Caki2 (cell line): ENCODE measurements at places on chromosomes 2 and 18.

GRCh38 chr2:125169022-125169763 lies 1144.1 kb downstream of the CNTNAP5 start:
- no peak for DNase-seq

DNA sequence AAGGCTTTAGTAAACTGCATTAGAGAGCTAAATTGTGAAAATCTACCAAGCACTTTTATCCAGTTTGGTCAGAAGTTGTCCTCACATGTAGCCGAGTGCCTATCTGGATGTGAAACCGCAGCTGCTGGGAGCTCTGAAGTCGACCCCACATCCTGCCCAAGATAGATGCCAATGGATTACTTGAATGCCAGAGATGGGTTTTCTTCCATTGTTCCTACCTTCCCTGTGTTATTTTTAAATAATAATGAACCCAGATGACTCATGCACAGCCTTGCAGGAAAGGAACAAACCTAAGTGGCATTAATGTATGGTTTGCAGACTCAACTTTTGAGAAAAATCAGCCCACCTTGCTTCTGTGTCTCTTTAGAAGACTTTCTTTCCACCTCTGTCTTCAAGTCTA lies 408.5 kb downstream of the FBXO15 start:
- no peak for DNase-seq

- peak; percentile 54 for DNase-seq
These were observed 11.3 kb downstream of the STK17B start for GRCh38 chr2:196160101-196160500.

DNA sequence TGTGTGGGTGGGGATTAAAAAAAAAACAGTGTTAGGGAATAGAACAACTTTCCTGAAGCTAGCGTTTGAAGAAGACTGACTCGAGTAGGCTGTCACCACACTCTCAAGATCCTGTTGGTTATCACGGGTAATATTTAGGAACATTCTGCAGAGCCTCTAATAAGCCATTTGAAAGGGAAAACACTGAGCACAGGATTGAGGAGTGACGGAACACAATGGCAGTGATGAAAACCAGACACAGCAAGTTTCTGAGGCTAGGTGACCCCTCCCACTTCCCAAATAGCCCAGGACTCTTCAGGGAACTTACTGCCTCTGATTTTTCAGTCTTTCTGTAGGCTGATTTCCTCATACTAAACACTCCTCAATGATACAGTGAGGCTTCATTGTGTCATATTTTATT lies 88.2 kb upstream of the TMEM200C start:
- no peak for DNase-seq

- no peak for DNase-seq
These were observed 210.9 kb downstream of the CD226 start for GRCh38 chr18:69736730-69737129.

GRCh38 chr2:14909795-14910194 lies 277.3 kb downstream of the LRATD1 start:
- no peak for DNase-seq

GRCh38 chr2:104656571-104657163 lies 197.2 kb upstream of the POU3F3 start:
- no peak for DNase-seq

DNA sequence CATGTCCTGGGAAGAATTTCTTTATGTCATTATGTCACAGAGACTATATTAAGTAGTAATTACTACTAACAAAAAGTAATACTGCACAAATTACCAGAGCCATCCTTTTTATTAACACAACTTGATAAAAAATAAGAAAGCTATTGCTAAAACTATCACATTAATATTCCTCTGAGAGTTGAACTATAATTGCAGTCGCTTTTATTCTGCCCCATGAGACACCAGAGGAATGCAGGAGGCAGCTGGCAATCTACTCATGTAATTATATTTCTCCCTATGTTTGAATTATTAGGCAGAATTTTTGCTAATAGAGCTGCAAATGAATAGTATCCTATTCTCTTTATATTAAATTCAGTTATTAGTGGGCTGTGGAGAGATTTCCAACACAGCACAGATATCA lies 220.7 kb downstream of the LRRTM4 start:
- DNase-seq, result no peak

DNA sequence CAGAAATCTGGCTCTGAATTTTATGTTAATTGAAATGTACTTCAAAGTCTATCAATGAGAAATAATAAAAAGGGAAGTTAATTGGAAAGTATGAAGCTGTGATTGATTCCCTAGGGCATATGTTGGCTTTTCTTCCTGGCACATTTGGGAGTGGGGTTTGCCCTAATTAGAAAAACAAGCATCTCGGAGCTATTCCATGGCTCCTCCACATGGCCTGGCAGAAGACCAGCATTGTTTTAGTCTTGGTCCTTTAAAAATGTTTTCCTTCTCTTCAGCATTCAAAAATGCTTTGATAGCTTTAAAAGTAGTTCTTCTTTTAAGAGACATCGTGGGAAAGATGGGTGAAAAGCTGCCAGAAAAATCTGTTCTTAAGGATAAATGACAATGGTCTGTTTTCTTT lies 445.5 kb upstream of the PKDCC start:
- no peak for DNase-seq

DNA sequence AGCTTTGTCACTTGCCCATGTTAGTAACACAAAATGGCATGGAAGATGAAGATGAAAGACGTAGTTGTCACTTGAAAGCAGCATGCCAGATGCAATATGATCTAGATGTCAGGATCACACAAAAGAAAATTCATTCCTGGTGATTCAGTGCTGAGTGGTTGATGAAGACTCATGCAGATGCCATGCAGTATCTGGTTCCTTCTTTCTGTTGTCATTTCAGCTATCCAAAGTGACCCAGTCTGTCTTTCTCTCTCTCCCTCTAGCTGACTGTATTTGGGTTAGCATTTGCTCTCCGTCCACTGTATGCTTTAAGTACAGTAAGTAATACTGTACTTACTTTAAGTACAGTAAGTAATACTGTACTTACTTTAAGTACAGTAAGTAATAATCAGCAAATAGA lies 50.4 kb downstream of the TTN start:
- no peak for DNase-seq

DNA sequence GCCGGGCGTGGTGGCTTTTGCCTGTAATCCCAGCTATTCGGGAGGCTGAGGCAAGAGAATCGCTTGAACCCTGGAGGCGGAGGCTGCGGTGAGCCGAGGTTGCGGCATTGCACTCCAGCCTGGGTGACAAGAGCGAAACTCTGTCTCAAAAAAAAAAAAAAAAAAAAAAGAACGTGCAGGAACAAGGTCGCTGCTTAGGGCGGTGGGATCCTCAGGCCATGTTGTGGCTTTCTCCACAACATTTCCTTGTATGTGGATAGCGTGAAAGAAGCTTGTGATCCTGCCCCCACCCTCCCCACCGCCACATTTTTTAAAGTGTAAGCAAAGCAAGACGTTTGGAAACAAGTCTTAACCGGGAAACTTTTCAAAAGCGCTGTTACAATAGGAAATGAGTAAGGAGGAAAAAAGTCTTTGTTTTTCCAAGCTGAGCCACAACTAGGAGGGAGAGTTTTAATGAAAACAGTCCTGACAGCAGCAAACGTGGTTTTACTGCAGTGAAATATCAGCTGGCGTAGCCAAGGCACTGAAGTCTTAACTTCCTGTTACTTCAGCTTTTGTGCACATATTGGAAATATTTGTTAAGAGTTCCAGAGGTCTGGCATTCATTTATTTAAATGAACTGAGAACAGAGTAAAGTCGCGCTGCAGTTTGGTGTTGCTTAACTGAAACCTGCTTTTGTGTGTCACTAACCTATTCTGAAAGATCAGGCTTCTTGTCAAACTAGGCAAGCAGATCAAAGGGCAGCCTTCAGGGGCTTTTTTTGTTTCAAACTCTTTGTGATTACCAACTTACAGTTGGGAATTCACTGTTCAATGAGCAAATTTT lies 3.8 kb downstream of the TGIF1 start:
- peak; percentile 80 for DNase-seq

DNA sequence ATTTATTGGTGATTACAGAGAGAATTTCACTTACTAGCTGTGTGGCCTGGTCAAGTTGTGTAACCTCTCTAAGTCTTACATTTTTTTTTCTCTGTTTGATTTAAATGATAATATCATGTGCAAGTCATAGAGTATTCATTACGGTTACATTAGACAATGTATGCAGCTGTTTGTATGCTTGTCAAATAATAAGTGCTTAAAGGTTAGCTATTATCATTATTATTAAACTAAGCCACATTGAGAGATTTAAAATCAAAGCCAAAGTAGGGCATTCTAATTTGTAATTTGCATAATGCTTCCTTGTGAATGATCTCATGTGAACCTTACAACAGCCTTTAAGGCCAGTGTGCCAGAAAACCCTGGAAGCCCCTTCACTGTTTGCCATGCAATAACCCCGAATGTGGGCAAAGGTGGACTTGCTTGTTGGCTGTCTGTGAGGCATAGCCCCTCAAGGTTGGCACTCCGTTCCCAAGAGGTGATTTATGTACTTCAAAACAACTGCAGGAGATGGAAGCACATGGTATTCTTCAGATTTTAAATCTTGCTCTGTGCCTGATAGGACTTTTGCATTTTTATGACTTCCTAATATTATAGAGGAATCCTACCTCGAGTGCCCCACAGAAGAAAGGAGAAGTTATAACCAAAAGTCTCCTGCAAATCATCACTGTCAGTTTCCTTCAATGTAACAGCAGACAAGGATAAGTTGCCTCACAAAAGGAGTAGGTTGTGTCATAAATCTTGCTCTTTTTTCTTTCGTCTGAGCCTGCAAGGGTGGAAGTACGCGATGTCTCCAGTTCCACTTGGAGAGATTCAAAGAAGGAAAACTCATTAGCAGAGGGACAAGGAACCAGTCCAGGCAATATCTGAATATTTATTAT lies 272.0 kb downstream of the TGIF1 start:
- peak; percentile 58 for DNase-seq

DNA sequence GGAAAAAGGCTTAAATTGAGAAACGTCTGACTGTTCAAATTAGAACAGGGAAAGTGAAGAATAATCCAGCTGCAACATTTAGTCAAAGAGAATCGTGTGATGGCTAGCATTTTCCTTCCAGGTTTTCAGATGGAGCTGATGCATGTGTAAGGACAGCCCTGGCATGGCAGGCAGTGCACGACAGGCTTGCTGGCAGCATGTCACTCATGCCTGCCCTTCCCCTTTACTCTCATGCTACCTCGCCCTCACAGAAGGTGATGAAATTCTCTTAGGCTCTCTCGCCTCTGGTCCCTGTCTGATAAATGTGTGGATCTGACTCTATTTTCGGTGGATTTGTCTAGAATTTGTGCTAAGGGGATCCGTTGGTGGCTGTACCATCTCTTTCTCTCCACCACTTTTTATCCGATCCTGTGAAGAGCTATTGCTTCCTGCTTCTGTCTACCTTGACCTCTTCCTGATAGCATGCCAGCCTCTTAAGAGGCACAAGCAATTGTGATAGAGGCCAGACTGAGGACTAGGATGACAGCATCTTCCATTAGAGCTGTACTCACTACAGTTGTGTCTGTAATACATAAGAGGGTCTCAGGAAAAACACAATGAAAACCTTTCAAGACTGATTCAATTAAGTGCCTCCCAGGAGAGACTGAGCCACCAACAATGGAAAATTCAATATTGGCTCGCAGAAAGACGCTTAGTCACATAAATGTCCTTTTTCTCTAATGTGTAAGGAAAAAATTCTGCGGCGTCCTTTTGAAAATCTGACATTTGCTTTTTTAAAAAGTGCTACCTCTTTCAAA lies 65.6 kb upstream of the NOSTRIN start:
- DNase-seq, result no peak

DNA sequence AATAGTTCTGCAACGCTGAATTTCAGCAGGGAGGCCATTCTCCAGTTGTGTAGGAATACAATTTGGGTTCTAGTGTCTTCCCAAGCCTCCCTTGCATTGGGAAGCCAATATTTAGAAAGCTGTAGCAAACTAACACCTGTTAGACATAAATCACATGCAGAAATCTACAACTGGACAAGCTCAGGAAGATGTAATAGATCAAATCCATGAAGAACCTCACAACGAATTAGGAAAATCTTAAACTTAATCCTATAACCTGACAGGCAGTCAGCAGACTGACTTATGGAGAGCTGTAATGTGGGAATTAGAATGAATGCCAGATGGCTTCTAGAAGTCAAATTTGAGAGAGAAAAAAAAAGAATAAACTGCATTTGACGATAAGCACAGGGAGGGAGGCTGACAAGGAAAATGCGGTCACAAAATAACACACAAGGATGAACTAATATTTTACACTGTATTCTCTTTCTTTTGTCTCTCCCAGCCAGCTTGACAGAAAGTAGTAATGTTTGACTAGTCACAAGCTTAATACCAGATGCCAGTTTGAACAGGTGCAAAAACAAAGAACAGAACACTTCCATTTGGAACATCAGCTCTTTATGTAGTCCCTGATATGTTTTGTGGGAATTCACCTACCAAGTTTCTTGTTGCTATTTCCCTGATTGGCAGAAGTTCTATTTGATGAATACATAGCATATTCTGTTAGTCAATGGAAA lies 50.8 kb upstream of the FANCL start:
- DNase-seq, result no peak

GRCh38 chr2:67783026-67783425 lies 279.8 kb downstream of the C1D start:
- no peak for DNase-seq

GRCh38 chr2:192194866-192195547 lies at the start of gene TMEFF2:
Gene TMEFF2 (minus strand): TSS chr2:192194933. CDS start chr2:192194524, 409 bp downstream.
- peak; percentile 74 for DNase-seq

- no peak for DNase-seq
These were observed 110.6 kb upstream of the TTC39C start for GRCh38 chr18:23903971-23904370.

- DNase-seq, result no peak
These were observed 11.9 kb upstream of the RPL37A start for GRCh38 chr2:216486708-216487107.

- DNase-seq, result peak; percentile 56
These were observed 147.0 kb upstream of the PELI1 start for GRCh38 chr2:64291181-64291580.

DNA sequence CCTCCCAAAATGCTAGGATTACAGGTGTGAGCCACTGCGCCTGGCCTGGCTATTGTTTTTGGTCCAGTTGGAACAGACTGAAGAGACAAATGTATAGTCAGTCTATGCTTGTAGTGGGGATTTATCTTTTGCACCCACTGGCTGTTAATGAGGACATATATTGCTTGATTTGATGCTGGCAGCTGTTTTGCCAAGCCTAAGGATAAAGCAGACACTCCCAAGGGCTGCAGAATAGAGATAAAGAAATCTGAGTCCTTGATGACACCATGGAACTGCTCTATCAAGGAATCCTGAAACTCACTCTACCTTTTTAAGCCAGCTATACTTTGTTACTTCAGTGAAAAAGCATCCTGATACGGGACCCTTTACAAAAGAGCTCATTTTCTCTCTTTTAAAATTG lies 43.1 kb upstream of the ENOSF1 start:
- no peak for DNase-seq
